Lung (tissue), 17 donors: ENCODE measurements at places on chromosomes 12 and 14.
A peak's percentile ranks its signal among the peaks of the same experiment; 100 is the strongest.

GRCh38 chr12:29782871-29783772 is 620 bp downstream of the TMTC1 start:
- no peaks in the 10 kb centered on the region for H3K4me1 ChIP-seq
- H3K27ac ChIP-seq = peak overlapping the region; percentile 22
- peak overlapping the region; percentile 72 for H3K4me3 ChIP-seq
- no peaks in the 10 kb centered on the region for H3K36me3 ChIP-seq

DNA sequence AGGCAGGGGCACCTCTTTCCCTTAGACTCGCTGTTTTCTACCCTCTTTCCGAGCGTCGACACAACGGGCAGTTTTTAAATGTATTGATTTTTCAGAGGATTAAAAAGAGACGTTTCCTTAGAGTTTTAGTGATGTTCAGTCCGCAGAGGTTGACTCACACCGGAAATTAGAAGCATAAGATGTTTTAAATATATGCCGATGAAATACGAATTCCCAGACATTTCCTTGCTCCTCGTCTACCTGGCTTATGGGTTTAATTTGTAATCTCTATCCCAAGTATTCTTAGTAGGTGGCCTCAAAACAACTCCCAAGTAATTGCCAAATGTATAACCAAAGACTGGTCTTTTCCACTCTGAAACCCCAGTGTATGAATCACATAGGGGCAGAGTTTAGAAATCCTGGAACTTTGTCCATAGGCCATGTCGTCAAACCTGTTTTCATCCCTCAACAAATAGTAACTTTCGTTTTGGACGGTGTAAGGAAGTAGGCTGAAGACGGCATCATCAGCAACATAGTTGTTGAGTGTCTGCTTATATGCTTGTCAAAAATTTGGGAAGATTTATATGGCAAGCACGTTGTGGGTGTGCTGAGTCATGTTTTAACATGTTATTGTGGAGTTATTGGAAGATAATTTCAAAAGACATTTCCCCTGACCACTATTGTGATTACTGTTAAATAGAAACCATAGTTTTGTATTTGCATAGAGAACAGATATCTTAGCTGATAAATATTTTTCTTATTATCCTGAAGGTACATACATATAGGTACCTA is 824 bp downstream of the TBK1 start:
- H3K27ac ChIP-seq = peak overlapping the region; percentile 94
- peak overlapping the region; percentile 81 for H3K4me3 ChIP-seq
- H3K27me3 ChIP-seq = no peaks in the 10 kb centered on the region
- DNase-seq = peak; percentile 66

DNA sequence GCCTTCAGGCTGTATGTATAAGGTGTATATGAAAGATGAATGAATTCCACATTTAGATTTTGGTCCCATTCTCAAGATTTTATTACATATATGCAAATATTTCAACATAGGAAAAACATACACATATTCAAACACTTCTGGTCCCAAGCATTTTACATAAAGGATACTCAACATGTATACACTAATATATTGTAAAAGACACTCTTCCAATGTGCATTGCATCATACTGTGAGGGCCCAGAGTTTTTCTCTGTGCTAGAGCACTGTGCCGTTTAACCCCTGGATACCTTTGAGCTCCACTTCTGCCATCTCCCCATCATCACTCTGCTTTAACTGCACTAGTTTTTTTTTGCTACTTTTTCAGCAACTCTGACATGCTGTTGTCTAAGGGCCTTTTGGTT is 48.1 kb downstream of the ZDHHC17 start:
- no peaks in the 10 kb centered on the region for H3K27me3 ChIP-seq
- peaks cover 24% of the 10 kb centered on the region for H3K36me3 ChIP-seq
- peaks cover 4% of the 10 kb centered on the region for H3K4me1 ChIP-seq
- H3K27ac ChIP-seq = no peak overlapping the region
- DNase-seq = no peak
- H3K4me3 ChIP-seq = no peak overlapping the region

GRCh38 chr12:71478270-71478669 is 38.7 kb downstream of the LGR5 start:
- H3K4me1 ChIP-seq = no peaks in the 10 kb centered on the region
- no peak for DNase-seq
- no peaks in the 10 kb centered on the region for H3K36me3 ChIP-seq

GRCh38 chr14:67680121-67680602 is 5.7 kb upstream of the VTI1B start:
- H3K4me1 ChIP-seq = no peaks in the 10 kb centered on the region
- no peak for DNase-seq
- H3K27me3 ChIP-seq = no peaks in the 10 kb centered on the region
- H3K36me3 ChIP-seq = peaks cover 31% of the 10 kb centered on the region
- no peak overlapping the region for H3K27ac ChIP-seq

GRCh38 chr12:26018926-26019325 is 60.4 kb downstream of the RASSF8 start:
- peaks cover 4% of the 10 kb centered on the region for H3K4me1 ChIP-seq
- no peaks in the 10 kb centered on the region for H3K27me3 ChIP-seq
- H3K27ac ChIP-seq = no peak overlapping the region
- DNase-seq = no peak
- no peak overlapping the region for H3K4me3 ChIP-seq
- H3K36me3 ChIP-seq = no peaks in the 10 kb centered on the region

DNA sequence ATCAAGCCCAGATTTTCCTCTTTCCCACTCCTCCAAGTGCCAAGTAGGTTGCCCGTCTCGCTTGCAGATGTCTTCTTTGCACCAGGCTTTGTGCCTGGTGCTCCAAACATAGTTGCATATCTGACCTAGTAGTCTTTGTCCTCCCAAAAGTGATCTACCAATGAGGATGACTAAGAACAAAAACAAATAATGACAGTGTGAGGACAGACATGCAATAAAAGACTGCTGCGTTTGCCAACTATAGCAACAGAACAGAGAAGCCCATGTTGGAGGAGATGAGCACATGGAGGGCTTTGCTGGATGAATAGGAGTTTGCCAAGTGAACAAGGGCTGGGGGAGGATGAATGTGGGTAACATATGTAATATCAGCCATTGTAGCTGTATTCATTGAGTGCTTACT is 15.6 kb downstream of the DTX1 start:
- H3K27ac ChIP-seq = no peak overlapping the region
- no peak for DNase-seq
- no peaks in the 10 kb centered on the region for H3K4me1 ChIP-seq
- H3K36me3 ChIP-seq = no peaks in the 10 kb centered on the region
- H3K4me3 ChIP-seq = no peak overlapping the region
- H3K27me3 ChIP-seq = peaks cover 16% of the 10 kb centered on the region

- peaks cover 8% of the 10 kb centered on the region for H3K36me3 ChIP-seq
- no peak overlapping the region for H3K4me3 ChIP-seq
- no peak for DNase-seq
These were observed 99.3 kb downstream of the EEA1 start for GRCh38 chr12:92829686-92830282.

GRCh38 chr12:79661629-79662028 is 29.1 kb downstream of the PAWR start:
- H3K36me3 ChIP-seq = no peaks in the 10 kb centered on the region
- no peak overlapping the region for H3K27ac ChIP-seq
- no peak overlapping the region for H3K4me3 ChIP-seq
- no peaks in the 10 kb centered on the region for H3K27me3 ChIP-seq

- H3K27ac ChIP-seq = peak overlapping the region; percentile 14
- peaks cover 28% of the 10 kb centered on the region for H3K4me1 ChIP-seq
- DNase-seq = no peak
These were observed 12.5 kb downstream of the PLEKHG6 start for GRCh38 chr12:6322969-6323339.

GRCh38 chr14:56805201-56805991 is 4.9 kb downstream of the OTX2 start:
- H3K4me1 ChIP-seq = no peaks in the 10 kb centered on the region
- H3K27ac ChIP-seq = no peak overlapping the region
- H3K4me3 ChIP-seq = no peak overlapping the region
- no peaks in the 10 kb centered on the region for H3K36me3 ChIP-seq
- H3K27me3 ChIP-seq = peaks cover 97% of the 10 kb centered on the region

- peak; percentile 41 for DNase-seq
- no peaks in the 10 kb centered on the region for H3K27me3 ChIP-seq
- no peaks in the 10 kb centered on the region for H3K36me3 ChIP-seq
- H3K4me3 ChIP-seq = no peak overlapping the region
- peaks cover 6% of the 10 kb centered on the region for H3K4me1 ChIP-seq
These were observed 5.8 kb upstream of the GLT8D2 start for GRCh38 chr12:104055686-104056388.

- no peaks in the 10 kb centered on the region for H3K27me3 ChIP-seq
- no peak for DNase-seq
- H3K4me3 ChIP-seq = no peak overlapping the region
These were observed 40.5 kb upstream of the DDX11 start for GRCh38 chr12:31033146-31033545.

- H3K27ac ChIP-seq = no peak overlapping the region
- H3K4me3 ChIP-seq = no peak overlapping the region
- peaks cover 6% of the 10 kb centered on the region for H3K4me1 ChIP-seq
- no peaks in the 10 kb centered on the region for H3K36me3 ChIP-seq
- no peaks in the 10 kb centered on the region for H3K27me3 ChIP-seq
These were observed 5.2 kb downstream of the SMAGP start for GRCh38 chr12:51265024-51265423.
